ENCODE measurements at places on chromosomes 16 and 17.

GRCh38 chr17:9336817-9337216 is 238.8 kb downstream of the STX8 start:
- no peak for DNase-seq

DNA sequence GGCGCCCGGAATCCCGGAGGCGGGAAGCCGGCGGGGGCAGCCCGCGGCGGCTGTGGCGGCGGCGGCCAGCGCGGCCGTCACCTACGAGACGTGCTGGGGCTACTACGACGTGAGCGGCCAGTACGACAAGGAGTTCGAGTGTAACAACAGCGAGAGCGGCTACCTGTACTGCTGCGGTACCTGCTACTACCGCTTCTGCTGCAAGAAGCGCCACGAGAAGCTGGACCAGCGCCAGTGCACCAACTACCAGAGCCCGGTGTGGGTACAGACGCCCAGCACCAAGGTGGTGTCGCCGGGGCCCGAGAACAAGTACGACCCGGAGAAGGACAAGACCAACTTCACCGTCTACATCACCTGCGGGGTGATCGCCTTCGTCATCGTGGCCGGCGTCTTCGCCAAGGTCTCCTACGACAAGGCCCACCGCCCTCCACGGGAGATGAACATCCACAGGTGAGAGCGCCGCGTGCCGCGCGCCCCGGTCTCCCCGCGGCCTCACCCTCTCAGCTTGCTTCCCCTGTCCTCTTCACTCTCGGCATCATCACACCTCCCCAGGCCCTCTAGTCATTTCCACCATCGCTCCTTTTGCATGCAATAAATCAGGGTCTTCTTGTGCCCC is 706 bp downstream of the SHISA6 start:
- DNase-seq: peak; percentile 55

DNA sequence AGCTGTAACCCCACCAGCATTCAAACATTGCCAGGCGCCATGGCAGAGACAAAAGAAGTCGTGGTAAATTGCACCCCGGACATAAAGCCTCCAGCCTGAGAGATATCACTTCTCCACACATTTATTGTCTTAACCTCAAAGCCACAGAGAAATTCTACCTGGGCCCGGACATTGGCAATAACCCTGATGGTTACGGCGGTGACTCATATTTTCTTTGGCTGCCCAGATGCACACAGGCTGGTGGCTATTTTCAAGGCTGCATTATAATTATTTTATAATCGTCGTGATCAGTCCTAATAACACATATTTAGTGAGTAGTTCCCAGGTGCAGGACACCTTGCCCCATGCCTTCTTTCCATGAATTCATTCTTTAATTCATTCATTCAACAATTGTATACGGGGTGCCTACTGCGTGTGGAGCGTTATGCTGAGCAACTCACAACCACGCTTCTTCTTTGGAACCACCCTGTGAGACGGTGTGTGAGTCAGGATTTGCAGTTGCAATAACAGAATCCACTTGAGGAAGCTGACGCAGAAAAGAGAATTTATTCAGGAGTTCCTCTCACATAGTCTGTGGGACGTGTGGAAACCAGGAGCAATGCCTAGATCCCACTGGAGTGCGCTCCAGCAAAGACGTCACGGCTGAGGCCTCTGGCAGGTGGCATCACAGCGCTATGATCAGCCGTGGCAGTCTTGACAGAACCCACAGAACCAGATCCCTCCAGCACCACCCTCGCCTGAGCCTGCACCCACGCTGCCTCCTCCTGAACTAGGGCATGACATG is 245.7 kb downstream of the FOXL1 start:
- DNase-seq: no peak

DNA sequence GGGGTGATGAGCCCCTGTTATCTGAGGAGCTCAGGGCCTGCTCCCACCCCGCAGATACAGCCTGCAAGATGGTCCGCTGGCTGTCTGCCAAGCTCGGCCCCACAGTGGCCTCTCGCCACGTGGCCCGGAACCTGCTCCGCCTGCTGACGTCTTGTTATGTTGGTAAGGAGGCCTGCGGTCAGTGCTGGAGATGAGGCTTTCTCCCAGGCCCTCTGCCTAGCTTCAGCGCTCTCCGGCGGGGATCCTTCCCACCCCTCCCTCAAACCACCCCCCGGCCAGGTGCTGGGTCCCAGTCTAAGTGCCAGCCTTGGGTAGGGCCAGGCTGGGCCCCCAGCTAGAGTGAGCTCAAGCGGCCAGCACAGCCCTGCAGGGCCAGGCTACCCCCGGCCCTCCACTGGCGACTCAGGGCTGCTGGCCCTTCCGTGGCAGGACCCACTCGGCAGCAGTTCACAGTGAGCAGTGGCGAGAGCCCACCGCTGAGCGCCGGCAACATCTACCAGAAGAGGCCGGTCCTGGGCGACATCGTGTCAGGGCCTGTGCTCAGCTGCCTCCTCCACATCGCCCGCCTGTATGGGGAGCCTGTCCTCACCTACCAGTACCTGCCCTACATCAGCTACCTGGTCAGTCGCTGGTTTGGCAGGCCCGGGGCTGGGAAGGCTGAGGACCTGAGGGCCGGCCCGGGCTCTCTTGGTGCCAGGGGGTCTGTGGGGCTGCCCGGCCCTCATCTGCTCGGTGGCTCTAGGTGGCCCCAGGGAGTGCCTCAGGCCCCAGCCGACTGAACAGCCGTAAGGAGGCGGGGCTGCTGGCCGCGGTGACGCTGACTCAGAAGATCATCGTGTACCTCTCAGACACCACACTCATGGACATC is 6.1 kb downstream of the WDR81 start:
- DNase-seq: no peak

GRCh38 chr17:66652840-66653507 is 181.9 kb upstream of the CACNG5 start:
- no peak for DNase-seq

DNA sequence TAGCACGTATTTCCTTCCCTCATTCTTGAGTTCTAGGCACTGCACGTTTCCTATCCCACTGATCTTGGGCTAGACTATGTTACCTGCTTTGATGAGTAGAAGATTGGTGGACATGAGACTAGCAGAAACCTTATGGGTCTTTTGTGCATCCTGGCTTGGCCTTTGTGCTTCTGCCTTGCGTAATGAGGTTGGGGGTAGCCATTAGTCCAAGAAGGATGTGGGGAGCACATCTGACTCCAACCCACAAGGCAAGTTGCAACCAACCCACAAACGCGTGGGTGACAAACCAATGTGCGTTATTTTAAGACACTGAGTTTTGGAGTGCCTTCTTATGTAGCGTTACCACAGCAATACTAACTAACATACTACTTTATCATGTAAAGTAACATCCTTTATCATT is 180.4 kb upstream of the IRX5 start:
- DNase-seq: no peak

GRCh38 chr17:12927541-12928425 is 90.0 kb downstream of the ELAC2 start:
- peak; percentile 11 for DNase-seq

DNA sequence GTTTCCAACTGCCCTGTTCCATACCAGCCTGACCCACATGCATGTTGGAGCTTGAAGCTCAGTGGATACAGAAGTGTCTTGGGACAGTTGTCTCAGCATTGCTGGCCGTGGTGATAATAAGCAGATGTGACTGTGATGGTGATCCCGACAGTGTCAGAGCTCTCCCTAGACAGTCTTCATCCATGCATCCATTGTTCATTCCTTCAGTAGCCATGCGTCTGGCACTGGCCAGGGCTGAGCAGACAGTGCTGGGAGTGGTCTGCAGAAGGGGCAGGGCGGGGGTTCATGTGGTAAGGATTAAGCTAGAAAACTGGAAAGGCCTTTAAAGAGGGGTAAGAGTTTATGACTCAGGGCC is 68.1 kb downstream of the GNAO1 start:
- no peak for DNase-seq

DNA sequence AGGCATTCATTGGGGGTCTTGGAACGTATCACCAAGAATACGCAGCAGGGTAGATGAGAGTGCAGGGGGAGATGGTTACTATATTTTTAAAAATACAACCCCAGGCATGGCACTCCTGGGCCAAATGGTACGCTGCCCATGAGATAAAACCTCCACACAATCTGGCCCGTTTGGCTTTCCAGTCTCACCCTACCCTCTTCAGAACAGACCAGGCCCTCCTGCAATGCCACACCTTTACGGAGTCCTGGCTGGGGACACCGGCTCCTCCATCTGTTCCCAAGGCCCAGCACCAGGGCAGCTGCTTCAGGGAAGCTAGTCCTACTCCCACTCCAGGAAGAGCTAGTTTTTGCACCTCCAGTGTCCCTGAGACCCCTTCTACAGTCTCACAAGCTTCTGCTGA is 24.4 kb downstream of the SNN start:
- DNase-seq: no peak

DNA sequence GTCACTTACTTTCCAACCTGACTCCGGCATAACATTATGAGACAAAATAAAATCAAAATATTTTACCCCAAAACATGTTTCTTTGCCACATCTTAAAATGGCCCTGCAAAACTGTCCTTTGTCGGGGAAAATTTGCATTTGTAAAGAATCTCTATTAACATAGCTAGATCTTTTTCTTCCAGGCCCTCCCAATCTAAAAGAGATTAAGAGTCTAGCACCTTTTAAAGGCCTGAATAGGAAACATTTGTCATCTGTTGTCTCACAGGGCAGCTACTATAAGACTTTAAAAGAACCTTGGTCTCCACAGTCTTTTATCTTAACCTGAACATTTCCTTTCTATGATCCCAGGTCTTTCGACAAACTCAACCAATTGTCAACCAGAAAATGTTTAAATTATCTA is 18.1 kb upstream of the DHRS7B start:
- peak; percentile 87 for DNase-seq

- DNase-seq: no peak
These were observed 17.7 kb downstream of the CARD14 start for GRCh38 chr17:80187515-80187941.

- DNase-seq: no peak
These were observed 51.0 kb downstream of the CCDC182 start for GRCh38 chr17:57694051-57694450.

DNA sequence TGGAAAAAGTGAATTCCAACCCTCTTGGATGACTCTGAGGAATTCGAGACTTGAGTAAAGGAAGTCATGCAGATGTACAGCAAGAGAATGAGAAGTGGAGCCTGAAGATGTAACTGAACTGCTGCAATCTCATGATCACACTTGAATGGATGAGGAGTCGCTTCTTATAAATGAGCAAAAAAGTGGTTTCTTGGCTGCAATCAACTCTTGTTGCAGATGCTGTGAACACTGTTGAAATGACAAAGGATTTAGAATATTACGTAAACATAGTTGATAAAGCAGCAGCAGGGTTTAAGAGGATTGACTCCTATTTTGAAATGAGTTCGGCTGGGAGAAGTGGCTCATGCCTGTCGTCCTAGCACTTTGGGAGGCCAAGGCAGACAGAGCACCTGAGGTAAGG is 25.5 kb downstream of the ASPA start:
- DNase-seq: no peak

GRCh38 chr17:33667052-33667509 is 374.0 kb upstream of the ASIC2 start:
- no peak for DNase-seq

- DNase-seq: no peak
These were observed 29.9 kb downstream of the ACTG1 start for GRCh38 chr17:81482673-81483072.

GRCh38 chr16:49838441-49839016 is 17.4 kb downstream of the ZNF423 start:
- no peak for DNase-seq

GRCh38 chr17:40372031-40372430 is 7.5 kb upstream of the GJD3 start:
- DNase-seq: no peak

- DNase-seq: no peak
These were observed 28.9 kb downstream of the CMIP start for GRCh38 chr16:81473558-81473957.

- no peak for DNase-seq
These were observed 22.3 kb downstream of the CDR2 start for GRCh38 chr16:22352140-22352539.

DNA sequence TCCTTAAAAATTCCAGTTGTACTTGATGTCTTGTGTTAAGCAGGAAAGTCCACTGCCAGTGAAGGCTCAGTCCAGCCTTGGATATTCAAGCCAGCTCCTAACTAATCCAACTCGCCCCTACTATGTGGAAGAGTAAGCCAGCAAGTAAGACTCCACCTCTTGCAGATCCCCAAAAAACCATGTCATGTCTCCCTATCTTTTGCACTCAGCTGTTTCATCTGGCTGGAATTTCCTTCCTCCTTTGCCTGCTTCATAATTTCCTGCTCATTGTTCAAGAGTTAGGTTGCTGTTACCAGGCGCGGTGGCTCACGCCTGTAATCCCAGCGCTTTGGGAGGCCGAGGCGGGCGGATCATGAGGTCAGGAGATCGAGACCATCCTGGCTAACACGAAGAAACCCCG is 37.8 kb downstream of the RBBP6 start:
- no peak for DNase-seq

DNA sequence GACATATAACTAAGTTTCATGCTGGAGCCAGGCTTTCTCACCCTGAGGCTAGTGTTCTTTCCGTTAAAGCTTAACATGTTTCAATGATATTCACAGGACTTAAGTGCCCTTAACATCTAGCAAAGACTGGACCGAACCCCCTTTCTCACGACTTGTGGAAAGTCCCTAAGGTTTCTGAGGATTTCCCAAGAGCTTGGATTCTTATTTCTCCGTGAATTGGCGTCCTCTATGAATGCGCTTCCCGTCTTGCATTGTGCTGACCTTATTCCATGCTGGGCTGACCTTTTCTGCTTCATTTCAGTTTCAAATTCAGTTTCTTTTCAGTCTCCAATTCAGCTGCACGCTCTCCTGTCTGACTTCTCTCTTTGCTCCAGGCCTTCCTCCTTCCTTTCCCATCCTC is 206.4 kb downstream of the HS3ST3A1 start:
- DNase-seq: no peak

DNA sequence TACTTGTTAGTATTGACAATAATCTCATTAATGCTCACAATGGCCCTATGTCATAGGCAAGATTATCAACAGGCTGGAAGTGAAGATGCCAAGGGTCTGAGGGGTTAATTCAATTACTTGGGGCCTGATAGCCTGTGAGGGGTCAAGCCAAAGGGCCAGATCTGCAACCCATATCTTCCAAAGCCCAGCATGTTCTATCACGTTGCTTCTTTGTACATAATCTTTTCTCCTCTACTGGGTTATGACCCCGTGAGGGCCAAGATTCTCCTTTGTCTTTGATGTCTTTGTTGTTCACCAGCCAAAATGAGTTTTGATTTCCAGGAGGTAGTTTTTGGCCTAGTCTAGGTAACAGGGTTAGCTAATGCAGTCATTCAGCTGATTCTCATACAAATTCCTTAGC is 347.2 kb downstream of the UTP18 start:
- peak; percentile 65 for DNase-seq

DNA sequence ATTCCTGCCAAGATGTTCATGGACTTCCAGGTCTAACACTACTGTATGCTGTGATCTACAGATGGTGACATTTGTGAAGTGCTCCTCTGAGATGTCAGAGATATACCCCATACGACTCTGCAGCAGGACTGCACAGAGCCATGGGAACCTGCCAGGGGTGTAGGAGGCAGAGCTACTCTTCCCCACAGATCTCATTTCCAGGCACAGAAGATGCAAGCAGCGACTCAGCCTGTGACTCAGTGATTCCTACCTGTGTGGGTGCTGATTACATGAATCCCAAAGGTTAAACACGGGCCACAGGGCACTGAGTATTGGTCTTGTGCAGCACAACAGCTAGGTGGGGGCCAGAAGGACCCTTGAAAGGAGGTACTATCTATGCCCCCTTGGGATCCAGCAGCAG is 137.0 kb upstream of the SOX9 start:
- no peak for DNase-seq

GRCh38 chr17:34300652-34301370 is 15.3 kb downstream of the CCL11 start:
- no peak for DNase-seq
